ENCODE measurements at places on chromosomes 5 and 9.

GRCh38 chr9:113186137-113186755 is 34.8 kb downstream of the FKBP15 start:
- no peak for DNase-seq

DNA sequence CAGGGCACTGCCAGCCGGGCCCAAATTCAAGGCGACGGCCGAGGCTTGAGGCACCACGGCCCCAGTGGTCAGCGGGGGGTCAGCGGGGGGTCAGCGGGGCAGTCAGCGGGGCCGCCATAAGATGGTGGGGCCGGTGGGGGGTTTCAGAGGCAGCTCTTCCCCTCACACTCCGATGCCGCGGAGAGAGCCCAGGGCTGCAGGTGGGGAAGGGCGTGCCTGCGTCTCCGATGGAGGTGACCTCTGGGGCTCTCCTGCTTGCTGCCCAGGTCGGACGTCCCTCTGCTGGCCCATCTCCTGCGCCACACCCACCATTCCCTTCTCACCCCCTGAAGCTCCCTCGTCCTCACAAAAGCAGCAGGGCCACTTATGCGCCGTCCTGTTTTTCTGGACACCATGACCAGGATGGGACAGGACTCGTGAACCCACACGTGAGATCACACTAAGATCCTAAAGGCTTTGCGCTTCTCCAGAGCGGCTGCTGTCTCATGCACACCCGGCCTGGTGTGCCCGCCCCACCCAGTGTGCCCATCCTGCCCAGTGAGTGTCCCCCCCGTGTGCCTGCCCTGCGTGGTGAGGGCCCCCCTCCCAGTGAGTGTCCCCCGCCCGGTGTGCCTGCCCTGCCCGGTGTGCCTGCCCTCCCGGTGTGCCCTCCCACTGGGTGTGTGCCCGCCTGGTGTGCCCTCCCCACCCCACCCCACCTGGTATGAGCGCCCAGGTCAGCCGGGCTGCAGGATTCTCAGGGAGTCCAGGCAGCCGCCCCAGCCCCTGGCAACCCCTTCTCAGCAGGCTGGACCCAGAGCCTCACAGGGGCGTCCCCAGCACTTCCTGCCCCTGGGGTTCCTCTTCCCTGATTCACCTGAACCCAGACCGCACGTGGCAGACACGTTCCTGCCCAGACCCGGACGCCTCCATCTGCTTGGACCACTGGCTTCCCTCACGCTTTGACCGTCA is 48.7 kb upstream of the NKD2 start:
- no peak for DNase-seq

GRCh38 chr5:179438011-179438441 is 92.8 kb upstream of the ADAMTS2 start:
- no peak for DNase-seq

DNA sequence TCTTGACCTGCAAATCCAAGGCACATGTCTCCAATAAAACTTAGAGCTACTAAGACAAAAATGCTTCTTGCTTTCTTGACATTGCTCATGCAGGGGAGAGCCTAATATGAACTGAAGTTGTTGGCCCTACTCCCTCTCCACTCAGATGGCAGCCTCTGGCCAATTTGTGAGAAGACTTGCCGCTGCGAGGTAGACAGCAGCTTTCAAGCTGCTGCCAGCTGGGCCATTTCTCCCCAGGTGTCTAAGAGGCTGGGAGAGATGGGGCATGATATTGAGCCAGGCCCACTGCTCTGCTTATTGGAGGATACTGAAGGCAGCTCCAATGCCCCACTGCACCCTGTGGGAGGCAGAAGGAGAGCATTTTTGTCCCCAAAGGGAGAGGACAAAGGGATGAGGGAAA is 380.5 kb downstream of the RASEF start:
- DNase-seq = no peak

DNA sequence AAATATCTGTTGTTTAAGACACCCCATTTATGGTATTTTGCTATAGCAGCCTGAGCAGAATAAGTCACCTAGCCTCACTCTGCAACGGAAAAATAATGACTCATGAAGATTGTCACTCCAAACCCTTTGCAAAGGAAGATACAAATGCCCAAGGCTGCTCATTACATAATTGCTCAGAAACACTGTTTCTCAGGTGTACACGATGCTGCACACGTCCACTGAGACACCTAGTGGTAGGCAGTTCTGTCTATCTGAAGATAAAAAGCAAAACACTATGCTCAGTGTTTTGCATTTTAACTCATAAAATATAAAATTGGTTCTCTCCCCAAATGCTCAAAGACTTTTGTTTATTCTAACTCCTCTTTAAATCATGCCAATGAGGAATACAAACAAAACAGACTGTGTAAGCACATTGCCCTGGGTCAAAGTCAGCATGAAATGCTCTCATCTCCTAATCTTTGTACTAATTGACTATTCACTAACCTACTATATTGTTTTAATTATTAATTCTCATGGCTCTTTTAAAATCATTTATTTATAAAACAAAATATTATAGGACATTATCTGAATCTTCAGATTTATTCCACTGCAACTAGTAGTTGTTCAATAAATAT is 7.7 kb upstream of the TSLP start:
- DNase-seq = no peak

- DNase-seq = no peak
Observed at GRCh38 chr5:52771343-52772039, 16.2 kb upstream of the ITGA1 start.
